Left lung (tissue), 14 donors: ENCODE measurements at places on chromosomes 7 and 10.

- H3K27me3 ChIP-seq, result no peaks in the 10 kb centered on the region
- no peaks in the 10 kb centered on the region for H3K4me1 ChIP-seq
- no peak overlapping the region for H3K27ac ChIP-seq
- no peak for DNase-seq
Observed at GRCh38 chr10:59265141-59265540, 88.7 kb downstream of the PHYHIPL start.

DNA sequence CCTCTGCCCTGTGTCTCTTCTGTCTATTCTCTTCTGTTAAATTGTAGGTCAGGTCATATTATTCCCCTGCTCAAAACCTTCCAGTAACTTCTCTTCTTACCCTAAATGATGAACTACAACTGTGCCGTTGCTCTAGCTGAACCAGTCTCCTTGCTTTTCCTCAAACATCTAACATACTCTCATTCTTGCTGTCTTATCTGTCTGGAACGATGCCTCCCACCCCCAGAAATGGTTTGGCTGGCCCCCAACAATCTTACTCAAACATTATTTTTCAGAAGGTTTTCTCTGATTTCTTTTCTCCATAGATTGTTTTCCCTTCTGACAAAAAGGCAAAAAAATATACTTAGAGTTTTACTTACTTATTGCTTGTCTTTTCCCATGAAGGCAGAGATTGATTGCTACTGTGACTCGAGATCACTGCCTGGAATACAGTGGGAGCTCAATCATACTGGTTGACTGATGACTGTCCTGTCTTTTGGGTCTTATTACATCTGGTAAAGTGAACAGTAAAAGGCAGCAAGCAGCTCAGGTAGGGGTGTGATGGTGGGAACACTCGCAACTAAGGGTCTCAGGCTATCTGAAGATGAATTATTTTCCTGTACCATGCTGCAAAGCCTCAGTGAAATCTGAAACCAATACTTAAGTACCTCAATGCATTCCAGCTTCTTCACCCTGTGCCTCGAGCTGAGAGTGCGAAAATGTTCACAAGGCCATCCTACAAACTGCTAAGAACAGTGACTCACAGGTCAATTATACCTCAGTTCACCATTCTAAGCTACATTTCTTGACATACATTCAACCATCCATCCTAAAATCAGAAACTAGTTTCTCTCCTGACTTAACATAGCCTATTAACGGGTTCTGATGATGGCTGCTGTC, 67.6 kb downstream of the DNMBP start:
- H3K4me1 ChIP-seq, result no peaks in the 10 kb centered on the region
- H3K27me3 ChIP-seq, result no peaks in the 10 kb centered on the region
- H3K4me3 ChIP-seq, result no peak overlapping the region
- peaks cover 5% of the 10 kb centered on the region for H3K36me3 ChIP-seq

DNA sequence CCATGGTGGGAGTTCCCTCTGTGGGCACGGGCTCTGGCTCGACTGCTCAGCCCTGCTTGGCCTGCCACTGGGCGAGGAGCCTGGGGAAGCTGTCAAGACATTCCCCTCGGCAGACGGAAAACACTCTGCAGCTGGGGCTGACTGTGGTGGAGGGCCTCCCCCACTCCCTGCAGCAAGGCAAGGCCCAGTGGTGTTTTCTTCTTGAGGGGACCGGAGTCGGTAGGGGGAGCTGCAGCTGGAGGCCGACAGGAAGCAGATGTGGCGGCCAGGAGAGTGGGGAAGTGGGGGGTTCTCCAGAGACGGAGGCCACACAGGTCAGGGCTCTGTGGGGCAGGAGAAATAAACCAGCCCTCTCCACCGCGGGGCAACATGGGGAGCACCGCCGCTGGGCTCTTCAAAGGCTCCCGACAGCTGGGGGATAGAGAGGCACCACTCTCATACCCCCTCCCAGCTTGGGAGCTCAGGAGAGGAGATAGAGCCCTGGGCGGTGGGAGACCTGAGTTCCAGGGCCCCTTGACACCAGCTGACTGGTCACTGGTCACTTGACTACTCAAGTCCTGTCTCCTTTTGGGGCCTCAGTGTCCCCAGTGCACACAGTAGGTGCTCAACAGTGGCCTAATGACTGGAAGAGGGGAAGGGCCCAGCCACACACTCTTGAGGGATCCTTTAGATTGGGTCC, 43.4 kb downstream of the PPIF start:
- peak; percentile 32 for DNase-seq
- H3K4me3 ChIP-seq, result no peak overlapping the region
- no peaks in the 10 kb centered on the region for H3K27me3 ChIP-seq
- peaks cover 28% of the 10 kb centered on the region for H3K36me3 ChIP-seq
- no peak overlapping the region for H3K27ac ChIP-seq
- H3K4me1 ChIP-seq, result peaks cover 3% of the 10 kb centered on the region

GRCh38 chr10:65416094-65416493, 1509.7 kb upstream of the LRRTM3 start:
- no peak overlapping the region for H3K4me3 ChIP-seq
- no peaks in the 10 kb centered on the region for H3K36me3 ChIP-seq
- H3K4me1 ChIP-seq, result no peaks in the 10 kb centered on the region
- H3K27ac ChIP-seq, result no peak overlapping the region
- no peak for DNase-seq

DNA sequence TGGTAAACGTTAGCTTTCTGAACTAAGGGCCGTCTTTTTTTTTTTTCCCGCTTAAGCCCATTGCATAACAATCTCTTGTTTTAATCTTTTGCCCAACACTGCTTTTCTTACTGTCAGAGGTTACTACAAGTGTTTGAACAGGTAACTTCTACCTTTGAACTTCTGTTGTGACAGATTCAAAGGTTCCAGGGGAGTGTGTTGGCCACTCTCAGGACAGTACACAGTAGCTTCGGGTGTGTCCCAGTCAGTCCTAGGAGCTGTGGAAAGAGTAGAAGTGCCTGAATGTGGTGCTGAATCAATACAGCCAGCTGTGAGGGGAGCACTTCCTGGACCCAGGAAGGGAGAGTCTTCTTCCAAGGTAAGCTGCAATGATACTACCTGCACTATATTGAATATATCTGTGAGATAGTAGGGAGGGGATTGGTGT, at the start of gene ACSL5:
Gene ACSL5 (plus strand): TSS at position 205 of the 427 bp plus-strand sequence. CDS start 20,831 bp downstream, outside the sequence.
- DNase-seq, result no peak
- H3K27me3 ChIP-seq, result no peaks in the 10 kb centered on the region
- H3K4me1 ChIP-seq, result peaks cover 11% of the 10 kb centered on the region
- no peaks in the 10 kb centered on the region for H3K36me3 ChIP-seq
